ENCODE measurements at places on chromosomes 7 and 10.

GRCh38 chr10:80509403-80510161 lies 28.1 kb upstream of the SH2D4B start:
- no peak for DNase-seq

DNA sequence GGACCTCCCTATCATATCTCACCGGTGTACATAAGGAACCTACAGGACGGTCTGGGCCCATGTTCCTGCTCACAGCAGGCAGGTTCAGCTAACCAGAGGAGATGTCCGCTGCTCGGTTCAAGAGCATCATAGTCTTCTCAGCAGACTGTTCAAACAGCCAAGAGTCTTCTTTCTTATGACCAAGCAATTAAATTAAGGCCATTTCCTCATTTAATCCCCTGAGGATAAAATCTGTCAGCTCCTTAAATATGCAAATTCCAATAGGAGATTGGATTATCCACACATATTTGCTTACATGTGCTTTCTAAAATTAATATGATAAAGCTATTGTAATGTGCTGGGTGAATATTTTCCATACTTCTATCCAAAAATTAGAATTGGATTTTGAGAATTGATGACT lies 59.7 kb downstream of the LMBR1 start:
- no peak for DNase-seq

- DNase-seq = no peak
These were observed 5.4 kb upstream of the TRPV6 start for GRCh38 chr7:142890874-142891485.

GRCh38 chr7:137606061-137606674 lies 240.6 kb downstream of the DGKI start:
- DNase-seq = peak; percentile 55

DNA sequence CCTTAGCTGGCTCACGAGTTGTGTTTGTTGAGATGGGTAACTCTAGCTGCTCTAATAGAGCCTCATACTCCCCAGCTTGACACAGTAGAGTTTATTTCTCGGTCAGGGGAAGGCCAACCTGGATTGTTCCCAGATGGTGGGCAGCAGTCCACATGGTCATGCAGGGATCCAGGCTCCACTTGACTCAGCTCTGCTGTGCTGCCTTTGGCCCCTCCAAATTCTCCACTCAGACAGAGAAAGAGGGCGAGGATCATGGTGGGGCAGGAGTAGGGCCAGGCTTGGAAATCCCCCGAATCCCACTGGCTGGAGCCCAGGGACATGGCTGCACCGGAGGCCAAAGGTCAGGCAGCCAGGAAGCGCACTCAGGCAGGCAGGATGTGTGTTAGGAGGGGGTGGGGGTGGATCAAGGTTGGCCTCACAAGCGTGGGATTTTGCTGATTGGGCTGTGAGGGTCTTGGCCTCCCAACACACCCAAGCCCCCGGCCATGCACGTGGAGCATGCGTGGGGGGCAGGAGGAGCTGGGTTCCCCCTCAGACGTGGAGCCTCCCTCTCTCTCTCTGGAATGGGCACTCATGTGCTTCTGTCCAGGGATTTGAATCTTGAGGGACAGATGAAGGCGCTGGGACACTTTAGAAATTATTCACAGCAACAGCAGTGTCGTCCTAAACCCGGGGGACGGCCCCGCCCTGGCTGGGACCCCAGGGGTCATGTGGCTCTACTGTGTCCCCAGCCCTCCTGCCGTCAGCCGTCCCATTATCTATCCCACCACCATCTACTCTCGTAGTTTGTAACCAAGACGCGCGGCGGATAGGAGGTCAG lies 44.8 kb downstream of the PDGFA start:
- no peak for DNase-seq

DNA sequence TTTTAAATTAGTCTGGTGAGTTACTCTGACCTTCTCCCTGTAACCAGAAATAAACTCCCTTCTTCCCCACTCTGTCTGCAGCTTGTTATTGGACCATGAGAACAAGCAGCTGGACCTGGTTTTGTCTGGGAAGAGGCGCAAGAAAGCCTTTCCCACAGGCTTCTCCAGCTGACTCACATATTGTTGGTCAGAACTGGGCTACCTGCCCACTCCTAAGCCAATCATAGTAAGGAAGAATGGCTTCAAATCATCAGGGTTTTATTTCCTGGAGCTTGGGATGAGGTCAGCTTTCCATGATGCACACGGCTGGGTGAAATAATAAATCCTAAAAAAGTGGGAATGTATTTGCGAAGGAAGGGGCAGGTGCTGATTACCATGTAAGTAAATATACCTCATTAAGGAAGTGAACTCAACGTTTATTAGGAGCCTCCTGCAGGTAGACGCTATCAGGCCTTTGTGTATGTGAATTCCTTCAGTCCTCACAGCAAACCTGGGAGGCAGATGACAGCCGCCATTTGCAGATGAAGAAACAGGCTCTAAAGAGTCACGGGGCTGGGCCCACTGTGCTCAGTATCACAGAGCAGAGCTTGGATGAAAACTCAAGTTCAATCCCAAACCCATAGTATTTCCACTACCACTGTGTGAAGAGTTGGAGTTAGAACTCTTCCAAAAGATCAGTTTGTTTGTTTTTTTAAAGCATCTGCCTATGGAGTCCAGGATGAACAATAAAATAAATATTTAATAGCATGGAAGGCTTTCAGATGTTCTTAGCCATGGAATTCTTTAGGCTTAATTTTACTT lies 32.8 kb downstream of the IL15RA start:
- no peak for DNase-seq

DNA sequence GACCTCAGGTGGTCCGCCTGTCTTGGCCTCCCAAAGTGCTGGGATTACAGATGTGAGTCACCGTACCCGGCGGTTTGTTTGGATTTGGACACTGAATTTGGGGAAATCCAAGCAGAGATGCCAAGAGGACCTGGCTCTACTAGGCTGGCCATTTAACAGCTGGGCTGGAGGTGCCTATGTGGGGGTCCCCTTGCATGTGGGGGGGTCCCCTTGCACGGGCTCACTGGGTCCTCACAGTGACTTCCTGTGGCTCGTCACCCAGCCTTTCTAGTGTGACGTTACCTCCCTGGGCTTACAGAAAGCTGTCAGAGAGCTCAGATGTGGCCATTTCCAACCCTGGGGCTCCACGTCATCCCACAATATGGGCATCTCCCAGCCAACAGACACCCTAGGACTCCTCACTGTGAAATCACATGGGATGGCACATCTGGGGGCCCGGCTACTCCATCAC lies 49.3 kb upstream of the GNA12 start:
- DNase-seq = no peak

- no peak for DNase-seq
These were observed 175.0 kb upstream of the PITRM1 start for GRCh38 chr10:3347413-3348182.

DNA sequence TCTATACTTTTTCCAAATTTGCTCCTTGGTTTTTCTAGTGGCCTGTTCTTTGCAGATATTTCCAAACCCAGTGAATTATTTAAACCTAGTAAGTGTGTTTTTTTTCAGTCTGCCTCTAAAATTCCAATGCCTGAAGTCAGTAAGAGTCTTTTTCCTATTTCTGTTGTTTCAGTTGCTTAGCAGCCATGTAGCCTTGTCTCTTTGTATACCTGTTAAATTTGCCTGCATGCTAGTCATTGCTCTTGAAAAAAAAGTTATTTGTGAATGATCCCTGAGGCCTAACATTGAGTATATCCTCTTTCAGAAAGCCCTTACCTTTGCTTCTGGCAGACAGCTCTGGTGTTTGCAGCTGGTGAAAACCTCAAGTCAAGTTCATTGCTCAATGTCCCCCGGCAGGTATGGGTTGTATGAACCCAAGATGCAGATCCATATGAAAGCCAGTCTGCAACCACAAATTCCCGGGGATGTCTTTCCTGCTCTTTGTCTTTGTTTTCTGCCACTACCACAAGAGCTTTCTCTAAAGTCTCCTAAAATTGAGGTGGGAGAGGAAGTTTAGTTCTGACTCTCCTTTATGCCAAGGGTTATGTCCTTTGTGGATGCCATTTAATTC lies 35.7 kb downstream of the CH25H start:
- no peak for DNase-seq

GRCh38 chr10:130935897-130936550 lies 375.5 kb downstream of the TCERG1L start:
- no peak for DNase-seq

DNA sequence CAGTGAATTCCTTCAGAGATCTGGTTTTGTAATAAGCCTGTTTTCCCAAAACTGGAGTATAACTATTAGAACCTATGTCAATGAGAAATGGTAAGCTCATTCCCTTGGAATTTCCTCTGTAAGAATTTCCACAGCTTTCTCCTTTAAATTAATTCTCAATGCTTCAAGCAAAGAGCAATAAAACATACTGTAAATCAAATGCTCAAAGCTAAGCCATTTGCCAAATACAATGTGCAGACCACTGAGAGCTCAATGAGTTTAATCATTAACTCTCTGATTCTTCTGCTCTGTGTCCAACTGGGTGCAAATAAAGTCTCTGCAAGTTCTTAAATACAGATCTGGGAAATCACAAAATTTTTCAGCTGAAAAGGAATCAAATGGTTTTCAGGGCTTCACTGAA lies 227.6 kb upstream of the IMMP2L start:
- DNase-seq = no peak

DNA sequence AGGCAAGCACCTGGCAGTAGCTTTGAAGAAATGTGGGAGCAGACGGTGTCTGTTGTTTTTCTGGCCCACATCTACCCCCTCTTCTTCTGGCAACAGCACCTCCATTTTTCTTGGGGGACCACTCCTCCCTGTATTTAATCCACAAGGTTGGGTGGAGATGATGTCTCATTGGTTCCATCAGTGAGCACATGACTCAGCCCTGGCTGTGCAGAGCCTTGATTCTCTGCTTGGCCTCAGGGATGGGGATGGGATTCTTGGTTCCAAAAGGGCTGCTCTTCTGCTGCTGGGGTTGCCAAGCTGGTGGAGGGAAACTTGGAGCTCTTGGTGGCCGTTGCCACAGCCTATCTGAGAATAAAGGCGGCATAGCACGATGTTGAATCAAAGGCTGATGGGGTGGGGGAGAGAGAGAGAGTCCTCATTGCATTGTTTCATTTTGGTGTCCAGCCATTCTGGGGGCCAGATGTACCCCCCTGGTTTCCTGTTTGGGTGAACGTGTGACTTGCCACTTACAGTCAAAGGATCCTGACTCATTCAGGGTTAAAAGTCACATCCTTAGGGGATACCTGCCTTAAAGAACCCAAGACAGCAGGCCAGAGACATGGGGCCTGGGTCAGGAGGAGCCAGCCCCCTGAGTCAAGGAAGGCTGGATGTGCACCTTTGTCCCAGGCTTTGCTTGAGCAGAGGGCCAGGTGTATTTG lies 25.9 kb downstream of the GRK5 start:
- no peak for DNase-seq

GRCh38 chr7:120014925-120015465 lies 258.0 kb upstream of the KCND2 start:
- no peak for DNase-seq

- DNase-seq = no peak
These were observed 262.9 kb upstream of the AUTS2 start for GRCh38 chr7:69335331-69335730.

DNA sequence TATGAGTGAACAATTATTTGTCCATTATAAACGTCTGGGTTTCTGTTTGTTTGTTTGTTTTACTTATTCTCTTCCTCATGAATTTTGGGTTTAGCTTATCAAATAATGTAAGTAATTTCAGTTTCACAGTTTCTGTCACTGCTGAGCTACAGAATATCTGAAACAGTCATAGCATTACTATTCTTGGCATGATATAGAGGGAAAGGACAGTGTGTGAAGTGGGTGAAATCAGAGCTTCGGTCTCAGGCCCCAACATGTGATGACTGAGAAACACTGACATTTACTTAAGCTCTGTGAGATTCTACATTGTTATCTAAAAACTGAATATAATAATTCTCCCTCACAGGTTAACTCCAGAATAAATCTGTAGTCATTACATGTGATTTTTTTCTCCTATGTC lies 8.8 kb upstream of the OR6V1 start:
- DNase-seq = no peak

- no peak for DNase-seq
These were observed 2.2 kb upstream of the VIM start for GRCh38 chr10:17225808-17226207.

- no peak for DNase-seq
These were observed 56.6 kb upstream of the STEAP4 start for GRCh38 chr7:88363249-88363648.

- no peak for DNase-seq
These were observed 97.0 kb upstream of the AMPH start for GRCh38 chr7:38728145-38728544.

DNA sequence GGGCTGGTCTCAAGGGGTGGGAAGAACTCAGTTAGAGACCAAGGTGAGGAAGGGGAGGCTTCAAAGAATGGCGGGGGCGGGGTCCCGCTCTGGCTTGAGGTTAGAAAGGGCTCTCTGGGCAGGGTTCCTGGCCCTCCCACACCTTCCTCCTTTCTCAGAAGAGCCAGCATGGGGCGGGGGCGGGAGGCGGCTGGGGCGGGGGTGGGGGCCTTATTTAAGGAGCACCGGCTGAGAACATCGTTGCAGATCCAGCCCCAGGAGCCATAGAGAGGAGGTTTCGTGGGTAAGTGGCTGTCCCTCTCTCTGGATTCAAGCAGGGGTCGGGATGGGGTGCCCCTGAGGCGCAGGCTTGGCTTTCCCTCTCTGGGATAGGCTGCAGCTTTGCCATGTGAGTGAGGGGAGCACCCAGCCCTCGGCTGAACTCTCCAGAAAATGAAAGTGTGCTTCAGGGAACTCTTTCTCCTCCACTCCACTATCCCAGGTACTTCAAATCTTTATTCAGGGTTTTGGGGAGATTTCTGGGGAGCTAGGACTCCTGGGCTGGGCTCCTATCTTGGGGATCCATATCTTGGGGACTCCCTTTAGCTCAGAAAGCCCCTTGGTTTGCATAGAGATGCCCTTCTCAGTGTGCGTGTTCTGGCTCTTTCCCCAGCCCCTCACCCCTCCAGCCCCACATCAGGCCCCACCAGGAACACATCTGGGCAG lies 3.3 kb upstream of the CUEDC2 start:
- peak; percentile 92 for DNase-seq

DNA sequence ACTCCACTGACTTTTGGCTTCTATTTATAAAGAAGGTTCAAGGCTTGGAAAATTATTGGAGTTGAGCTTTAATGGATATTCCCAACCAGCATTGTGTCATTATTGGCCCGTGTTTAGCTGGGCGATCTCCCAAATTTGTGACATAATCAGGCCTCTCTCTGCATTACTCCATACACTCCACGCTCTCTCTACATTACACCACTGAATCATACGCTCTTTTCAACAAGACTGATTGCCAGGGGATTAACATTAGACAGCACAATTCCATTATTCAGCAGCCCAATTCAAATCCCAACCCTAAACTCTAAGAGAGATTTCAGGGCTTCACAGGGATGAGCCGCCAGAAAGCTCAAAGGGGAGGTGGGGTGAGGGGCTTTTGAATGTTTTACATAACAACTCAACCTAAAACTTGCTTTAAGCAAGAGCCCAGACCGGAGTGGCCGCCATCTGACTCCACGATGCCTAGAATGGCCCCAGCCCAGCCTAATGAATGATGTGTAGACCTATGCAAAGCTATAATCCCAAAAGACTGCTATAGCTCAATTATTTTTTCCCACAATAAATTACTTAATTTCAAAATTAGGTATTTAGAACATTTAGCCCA lies 61.8 kb downstream of the FGFR2 start:
- DNase-seq = no peak

- no peak for DNase-seq
These were observed 25.7 kb upstream of the FAM107B start for GRCh38 chr10:14800397-14800796.
